Aorta (tissue), 5 donors: ENCODE measurements at places on chromosomes 2 and 18. TPM values are rescaled to one million over a fixed set of nuclear protein-coding genes. Genes with fewer than 3 reads are reported as not detected.
A peak's percentile ranks its signal among the peaks of the same experiment; 100 is the strongest.

DNA sequence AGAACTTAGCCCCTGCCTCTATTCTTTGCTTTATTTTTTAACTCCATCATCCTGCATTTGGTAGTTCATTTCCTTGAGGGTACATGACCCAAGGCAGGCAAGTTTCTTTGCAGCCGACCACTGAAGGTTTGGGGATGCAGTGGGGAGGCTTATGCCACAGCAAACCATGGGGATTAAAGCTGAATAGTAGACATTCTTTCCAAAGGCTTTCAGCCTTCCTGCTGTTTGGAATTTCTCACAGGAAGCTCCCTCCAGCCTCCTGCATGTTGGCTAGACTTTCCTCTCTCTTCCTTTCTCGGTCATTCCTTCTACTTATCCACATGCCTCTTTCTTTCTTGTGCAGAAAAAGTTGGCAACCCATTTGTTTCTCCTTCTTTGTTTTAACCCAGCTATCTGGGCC is 77.3 kb downstream of the SOCS6 start:
- H3K4me3 ChIP-seq: no peak overlapping the region
- no peaks in the 10 kb centered on the region for H3K27me3 ChIP-seq
- no peaks in the 10 kb centered on the region for H3K36me3 ChIP-seq
- no peak for DNase-seq

GRCh38 chr18:22439447-22439846 is 21.7 kb upstream of the CTAGE1 start:
- no peak overlapping the region for H3K27ac ChIP-seq
- DNase-seq: no peak
- no peaks in the 10 kb centered on the region for H3K4me1 ChIP-seq
- H3K4me3 ChIP-seq: no peak overlapping the region
- H3K36me3 ChIP-seq: no peaks in the 10 kb centered on the region

- H3K27me3 ChIP-seq: no peaks in the 10 kb centered on the region
- no peak overlapping the region for H3K27ac ChIP-seq
- DNase-seq: peak; percentile 81
- no peaks in the 10 kb centered on the region for H3K4me1 ChIP-seq
- H3K36me3 ChIP-seq: no peaks in the 10 kb centered on the region
These were observed 35.4 kb downstream of the INPP4A start for GRCh38 chr2:98479959-98480524.

DCC gene
- 0.78 TPM for total RNA-seq

CCT4 gene
- 78.8 TPM for total RNA-seq

HOXD4 gene
- 7.7 TPM for total RNA-seq
